ENCODE measurements at places on chromosomes 7 and 10.

- DNase-seq = no peak
Observed at GRCh38 chr7:151903249-151904032, 26.5 kb upstream of the PRKAG2 start.

GRCh38 chr10:103451831-103452505, at the start of gene CALHM2:
Gene CALHM2 (minus strand): TSS chr10:103452370. CDS start chr10:103449941, 2,429 bp downstream.
- peak; percentile 43 for DNase-seq

DNA sequence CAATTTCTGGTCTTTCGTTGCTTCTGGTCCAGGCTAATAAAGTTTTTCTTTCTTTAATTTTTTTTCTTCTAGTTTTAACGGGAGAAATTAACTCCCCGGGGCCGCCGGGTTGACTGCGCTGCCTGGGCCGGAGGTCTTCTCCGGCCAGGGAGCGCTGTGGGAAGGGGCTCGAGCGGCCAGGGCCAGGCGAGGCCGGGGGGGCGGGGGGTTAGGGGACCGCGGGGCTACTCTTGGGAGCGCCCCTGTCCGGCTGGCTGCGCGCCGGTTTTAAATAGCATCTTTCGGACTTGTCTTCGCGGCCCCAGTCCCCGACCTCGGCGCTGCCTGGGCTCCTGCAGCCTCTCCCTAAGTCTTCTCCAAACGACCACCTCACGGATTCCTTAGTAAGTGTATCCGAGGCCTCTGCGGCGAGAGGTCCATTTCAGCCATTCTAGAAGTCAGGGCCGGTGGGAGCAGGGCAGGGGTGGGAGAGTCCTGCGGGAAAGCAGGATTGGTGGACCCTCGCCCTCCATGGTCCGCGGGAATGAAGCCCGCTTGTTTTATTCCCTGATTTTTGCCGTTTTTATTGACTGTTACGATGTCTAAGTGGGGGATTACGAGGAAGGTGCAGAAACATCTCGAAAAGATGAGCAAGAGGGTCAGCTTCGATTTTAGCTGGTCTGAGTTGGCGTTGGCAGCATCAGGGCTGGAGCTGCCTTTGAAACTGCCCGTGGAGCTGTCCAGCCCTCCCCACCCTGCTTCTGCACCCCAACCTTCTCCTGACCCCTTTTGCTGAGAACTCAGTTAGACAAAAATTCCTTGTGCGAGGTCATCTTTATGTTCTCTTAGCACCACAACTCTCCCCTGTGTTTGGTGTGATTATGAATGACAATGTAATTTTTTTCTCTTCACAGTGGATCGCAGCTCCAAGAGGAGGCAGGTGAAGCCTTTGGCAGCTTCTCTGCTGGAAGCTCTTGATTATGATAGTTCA, 555 bp downstream of the PHF14 start:
- DNase-seq = no peak

DNA sequence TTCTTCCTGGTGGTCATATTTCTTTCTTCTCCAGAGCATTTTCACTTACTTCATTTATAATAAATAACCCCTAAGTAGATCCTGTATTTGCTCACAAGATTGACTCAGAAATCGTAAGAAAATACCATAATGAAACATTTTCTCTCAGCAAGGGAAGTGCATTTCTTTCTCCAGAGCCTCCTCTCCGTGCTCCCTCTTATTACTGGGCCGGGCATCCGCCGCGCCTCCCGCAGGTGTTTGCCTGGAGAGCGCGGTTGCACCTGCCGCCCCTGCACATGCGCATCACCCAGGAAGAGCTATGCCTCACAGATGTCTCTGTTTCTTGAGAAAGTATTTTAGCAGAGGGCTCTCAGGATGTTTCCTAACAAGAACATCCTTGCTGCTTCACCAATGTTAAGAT, 509.2 kb downstream of the TCERG1L start:
- no peak for DNase-seq

DNA sequence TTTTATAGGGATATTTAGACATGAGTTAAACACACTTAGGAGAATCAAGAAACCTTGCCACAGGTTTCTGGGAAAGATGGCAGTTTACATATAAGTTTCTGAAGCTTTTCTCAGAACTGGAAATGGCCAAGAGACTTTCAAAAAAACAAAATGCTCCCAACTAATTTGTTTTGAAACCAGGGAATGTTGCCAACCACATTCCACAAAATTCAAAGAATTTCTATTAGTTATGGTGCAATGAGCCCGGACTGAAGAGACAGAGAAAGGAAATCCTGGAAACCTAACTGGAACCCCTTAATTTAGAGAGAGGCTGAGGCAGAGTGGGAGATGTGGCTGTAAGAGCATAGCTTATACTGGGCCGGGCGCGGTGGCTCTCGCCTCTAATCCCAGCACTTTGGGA, 128.5 kb downstream of the PTEN start:
- no peak for DNase-seq

DNA sequence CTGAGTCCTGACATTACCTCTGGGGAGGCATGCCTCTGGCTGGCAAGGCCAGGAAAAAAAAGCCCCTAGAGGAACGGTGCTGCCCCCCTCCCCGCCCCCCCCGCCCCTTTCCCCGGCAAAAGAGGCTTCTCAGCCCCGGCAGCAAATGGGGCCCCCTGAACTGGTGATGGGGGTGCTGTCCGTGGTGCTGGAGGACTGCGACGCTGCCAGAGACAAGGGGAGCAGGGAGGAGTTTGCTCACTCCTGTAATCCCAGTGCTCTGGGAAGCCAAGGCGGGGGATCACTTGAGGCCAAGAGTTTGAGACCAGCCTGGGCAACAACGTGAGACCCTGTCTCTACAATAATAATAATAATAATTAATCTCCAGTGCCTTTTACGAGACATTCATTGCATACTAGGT, 23.7 kb downstream of the SRRM3 start:
- DNase-seq = no peak

DNA sequence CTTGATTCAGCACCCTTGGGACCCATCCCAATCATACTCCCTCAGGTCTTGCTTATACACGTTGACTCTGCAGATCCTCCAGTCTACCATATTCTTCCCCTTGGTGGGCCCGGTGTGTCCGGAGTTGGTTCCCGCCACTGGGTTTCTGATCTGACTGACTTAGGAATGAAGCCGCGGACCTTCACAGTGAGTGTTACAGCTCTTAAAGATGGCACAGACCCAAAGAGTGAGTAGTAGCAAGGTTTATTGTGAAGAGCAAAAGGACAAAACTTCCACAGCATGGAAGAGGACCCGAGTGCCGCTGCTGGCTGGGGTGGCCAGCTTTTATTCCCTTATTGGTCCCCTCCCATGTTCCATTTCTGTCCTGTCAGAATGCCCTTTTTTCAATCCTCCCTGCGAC, 5.9 kb upstream of the GDF10 start:
- no peak for DNase-seq

DNA sequence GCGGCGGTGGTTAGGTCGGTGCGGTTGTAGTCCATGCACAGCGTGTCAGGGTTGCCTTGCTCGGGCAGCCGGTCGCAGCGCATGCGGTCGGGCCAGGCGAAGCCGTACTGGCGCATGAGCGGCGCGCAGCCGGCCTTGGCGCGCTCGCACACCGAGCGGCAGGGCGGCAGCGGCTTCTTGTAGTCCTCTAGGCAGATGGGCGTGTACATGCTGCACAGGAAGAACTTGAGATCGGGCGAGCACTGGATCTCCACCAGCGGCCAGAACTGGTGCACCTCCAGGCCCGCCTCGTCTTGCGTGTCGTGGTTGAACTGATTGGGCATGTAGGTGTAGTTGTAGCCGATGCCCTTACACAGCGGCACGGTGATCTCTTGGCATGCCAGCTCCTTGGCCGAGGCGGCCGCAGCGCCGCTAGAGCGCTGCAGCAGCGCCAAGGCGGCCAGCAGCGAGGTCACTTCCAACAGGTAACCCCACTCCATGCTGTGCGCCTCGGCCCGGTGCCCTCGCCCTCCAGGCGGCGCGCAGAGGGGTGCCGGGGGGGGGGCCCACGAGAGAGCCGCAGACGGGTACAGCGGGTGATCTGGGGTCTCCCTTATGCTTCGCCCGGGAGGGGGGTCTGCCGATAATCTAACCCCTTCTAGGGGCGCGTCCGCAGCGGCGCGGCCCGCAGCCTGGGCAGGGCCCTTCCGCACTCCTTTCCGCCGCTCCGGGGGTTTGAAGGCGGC, 983 bp downstream of the FZD8 start:
- DNase-seq = no peak

GRCh38 chr7:4939971-4940728, 18.8 kb downstream of the MMD2 start:
- DNase-seq = no peak

DNA sequence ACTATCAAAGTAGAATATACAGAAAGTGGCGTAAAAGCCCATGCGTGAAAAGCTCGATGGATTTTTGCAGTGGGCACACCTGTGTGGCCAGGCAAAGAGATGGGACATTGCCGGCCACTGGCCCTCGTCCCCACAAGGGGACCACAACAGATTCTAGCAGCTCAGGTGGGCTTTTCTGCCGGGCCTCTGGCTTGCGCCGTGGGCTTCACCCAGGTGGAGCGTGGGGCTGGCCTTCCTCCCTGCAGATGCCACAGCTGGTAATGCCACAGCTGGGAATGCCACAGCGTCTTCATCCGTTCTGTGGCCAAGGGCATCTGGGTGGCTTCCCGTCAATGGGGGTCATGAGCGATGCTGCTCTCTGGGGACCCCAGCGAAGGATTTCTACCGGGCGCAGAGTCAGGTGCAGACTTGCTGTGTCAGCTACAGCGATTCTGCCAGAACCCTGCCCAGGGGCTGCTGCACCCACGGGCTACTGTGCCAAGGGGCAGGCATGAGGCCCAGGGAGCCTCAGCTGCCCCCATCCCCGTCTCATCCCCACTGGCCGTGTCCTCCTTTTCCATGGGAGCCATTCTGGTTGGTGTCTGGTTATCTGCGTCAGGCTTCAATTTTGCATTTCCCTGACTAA, 52.5 kb upstream of the NKX6-2 start:
- no peak for DNase-seq

DNA sequence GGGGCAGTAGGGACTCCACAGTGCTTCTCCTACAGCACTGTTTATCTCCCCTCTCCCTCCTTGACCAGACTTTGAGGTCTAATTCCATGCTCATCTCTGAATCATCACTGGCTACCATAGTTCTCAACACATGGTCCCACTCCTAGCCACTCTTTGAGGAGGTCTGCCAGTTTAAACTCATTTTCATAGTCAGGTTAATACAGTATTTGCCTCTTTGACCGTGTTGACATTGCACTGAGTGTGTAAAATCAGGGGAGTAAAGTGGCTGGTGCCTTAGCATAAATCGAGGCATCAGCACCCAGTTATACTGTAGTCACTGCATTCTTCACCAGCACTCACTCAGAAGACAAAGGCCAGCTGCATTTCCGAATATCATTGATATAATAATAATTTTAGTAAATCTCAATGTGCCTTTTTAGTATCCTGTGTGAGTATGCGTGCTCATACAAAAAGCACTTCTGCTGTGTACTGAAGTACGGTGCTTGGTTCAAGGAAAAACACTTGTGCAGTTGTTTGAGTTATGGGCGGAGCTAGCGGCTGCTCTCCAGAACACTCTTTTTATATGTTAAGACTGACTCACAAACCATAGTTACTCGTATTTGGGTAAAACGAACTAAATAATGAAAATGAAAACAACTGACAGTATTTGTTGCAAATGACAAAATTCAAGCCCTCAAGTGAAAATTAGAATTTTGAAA, 89.7 kb downstream of the GALNT11 start:
- DNase-seq = no peak

- no peak for DNase-seq
Observed at GRCh38 chr10:98778277-98778759, 331.6 kb upstream of the HPS1 start.

DNA sequence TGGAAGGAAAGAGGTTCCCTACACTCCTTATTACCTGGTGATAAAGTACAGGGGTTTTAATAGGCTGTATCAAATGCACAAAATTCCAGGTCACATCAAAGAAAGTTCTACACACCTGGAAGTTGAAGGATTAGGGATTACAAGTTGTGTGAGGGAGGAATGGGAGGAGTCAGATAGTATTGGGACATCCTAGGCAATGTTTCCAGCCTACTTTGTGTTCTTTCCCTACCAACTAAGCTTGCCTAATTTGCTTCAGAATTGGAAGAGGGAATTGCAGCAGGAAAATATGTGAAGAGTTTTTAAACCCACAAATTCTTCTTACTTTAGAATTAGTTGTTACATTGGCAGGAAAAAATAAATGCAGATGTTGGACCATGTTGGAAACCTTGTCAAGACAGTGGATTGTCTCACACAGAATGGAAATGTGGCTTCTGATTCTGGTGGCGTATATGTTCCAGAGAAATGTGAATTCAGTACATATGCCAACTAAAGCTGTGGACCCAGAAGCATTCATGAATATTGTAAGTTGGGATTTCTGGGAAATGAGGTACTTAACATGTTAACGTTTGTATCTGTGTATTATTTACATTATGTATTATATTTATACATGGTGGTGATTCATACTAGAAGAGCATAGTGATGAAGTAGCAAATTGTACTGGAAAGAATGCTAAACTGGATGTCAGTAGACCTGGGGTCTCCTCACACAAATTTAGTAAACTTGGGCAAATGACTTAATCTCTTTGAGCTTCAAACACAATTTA, at the start of gene LIPM:
Gene LIPM, plus strand, starts transcription at position 208 of the 763 bp plus-strand sequence. Its CDS starts 167 bp downstream, at position 375.
- no peak for DNase-seq

DNA sequence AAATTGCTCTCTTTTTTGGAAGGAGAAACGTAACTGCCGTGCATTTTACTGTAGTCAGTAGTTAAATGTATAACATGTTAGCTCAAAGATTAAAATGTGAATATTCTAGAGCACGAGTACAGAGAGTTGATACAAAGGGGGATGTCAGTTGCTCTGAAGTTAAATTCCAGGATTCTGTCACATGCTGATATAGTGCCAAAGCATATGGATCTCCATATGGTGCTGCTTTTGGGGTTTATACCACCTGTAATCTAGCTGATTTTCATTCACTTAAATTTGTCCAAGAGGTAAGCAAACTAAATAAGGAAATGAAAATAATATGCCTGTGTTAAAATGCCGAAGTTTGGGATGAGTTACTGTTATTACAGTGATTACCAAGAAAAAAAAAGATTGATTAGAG, 298.6 kb downstream of the EXOC4 start:
- DNase-seq = no peak

DNA sequence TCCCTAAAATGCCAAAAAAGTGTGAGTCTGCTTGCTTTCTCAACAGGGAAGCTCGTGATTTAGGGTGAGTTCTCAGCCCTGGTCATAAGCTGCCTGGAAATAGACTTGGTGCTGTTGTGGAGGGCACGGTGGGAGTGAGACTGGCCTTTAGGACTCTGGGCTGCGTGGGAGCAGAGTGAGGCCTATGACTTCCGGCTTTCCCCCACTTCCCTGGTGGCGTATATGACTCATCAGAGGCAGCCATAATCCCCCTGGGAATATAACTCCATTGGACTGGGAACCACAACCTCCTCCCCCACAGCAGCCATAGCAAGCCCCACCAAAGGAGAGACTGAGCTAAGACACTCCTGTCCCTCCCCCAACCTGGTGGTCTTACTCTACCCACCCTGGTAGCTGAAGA, 95.0 kb downstream of the PON1 start:
- no peak for DNase-seq

- no peak for DNase-seq
Observed at GRCh38 chr10:105953056-105953455, 1211.5 kb downstream of the SORCS1 start.

GRCh38 chr10:1365540-1366321, 309.5 kb downstream of the WDR37 start:
- no peak for DNase-seq

DNA sequence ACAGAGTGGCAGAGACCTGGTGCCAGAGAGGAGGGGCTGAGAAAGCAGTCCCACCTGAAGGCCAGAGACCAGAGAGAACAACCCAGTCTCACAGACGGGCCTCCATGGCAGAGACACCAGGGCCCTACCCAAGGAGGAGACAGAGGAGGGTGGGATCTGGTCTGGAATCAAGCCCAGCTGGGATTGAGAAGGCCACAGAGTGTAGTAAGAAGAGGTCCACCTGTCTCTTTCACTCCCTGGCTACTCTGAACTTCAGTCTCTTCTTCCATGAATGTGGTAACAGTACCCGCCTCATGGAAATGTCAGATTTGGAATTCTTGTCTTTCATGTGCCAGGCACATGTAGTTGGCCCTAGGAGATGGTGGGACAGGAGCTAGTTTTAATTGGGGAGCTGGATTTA, 55.6 kb downstream of the CLIP2 start:
- no peak for DNase-seq
